NCI-H1092 (cell line): ENCODE measurements at places on chromosomes 16 and 17.

DNA sequence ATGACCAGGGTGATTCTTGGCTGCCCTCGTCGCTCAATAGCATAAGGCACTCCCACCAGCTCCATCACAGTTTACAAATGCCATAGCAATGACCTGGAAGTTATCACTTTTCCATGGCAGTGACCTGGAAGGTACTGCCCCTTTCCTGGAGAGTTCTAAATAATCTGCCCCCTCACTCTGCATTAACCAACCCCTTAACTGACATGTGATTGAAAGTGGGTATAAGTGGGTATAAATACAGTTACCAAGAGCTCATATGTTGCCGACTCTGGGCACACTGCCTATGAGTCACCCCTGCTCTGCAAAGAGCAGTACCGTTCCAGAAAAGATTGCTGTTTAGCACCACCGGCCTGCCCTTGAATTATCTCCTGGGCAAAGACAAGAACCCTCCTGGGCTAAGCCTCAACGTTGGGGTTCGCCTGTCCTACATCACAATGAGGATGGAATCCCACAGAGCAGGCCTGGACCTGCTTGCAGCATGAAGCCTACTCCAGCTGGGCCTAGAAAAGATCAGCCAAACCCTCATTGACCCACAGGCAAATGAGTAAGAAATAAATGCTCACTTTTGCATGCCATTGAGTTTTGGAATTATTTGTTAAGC, 95.2 kb upstream of the SEC14L1 start:
- DNase-seq: no peak

GRCh38 chr17:4110152-4110551, 32.7 kb downstream of the ZZEF1 start:
- no peak for DNase-seq

DNA sequence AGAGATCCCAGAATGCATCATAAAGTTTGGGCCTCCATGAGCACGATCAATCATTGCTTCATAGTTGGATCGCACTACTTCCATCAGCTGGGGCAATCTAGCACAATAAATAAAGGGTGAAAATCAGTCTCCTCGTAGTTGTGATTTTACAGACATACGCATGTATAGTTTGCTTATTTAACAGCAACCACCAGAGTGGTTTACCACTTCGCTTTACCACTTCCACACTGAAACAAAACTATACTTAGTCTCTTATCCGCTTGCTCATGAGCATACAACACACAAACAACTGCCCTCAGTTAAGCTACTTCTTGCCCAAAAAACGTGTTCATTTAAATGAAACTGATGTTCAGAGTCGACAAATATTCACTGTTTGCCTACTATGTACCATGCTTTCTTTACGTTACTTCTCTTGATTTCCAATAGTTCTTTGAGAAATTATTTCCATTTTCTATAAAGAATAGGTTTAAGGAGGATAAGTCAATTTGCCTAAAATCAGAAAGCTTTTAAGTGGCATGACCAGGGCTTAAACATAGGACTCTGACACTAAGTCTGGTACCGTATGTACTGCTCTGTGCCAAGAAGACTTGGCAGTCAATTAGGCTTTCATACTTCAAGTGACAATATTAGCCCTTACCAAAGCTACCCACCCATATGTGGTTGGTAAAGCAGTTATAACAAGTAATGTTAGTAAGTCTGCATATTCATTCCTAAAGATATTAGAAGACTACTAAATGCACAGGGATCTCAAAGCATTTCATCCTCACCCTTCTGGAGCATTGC, 22.0 kb downstream of the SETD6 start:
- no peak for DNase-seq

GRCh38 chr17:17186051-17186450, 20.1 kb downstream of the PLD6 start:
- no peak for DNase-seq

- no peak for DNase-seq
Observed at GRCh38 chr17:30200106-30200505, 35.4 kb downstream of the SLC6A4 start.

DNA sequence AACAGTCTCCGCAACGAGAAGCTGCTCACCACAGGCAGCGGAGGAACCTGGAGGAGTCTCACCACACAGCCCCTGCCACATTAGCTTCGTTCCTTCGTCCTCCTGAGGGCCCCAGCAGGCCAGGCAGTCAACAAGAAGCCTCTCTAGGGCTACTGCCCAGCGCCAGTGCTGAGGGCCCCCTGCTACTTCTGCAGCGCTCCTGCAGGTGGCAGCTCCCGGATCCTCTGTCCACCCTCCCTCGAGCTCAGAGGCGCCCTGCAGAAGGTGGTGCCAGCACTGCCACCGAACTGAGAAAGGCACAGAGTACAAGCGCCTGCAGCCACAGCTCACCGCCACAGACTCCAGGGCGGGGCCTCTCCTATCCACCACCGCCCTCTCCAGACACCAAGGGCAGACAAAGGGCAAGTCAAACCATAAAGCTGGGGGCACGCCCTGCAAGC, 27.3 kb downstream of the KDM8 start:
- no peak for DNase-seq

DNA sequence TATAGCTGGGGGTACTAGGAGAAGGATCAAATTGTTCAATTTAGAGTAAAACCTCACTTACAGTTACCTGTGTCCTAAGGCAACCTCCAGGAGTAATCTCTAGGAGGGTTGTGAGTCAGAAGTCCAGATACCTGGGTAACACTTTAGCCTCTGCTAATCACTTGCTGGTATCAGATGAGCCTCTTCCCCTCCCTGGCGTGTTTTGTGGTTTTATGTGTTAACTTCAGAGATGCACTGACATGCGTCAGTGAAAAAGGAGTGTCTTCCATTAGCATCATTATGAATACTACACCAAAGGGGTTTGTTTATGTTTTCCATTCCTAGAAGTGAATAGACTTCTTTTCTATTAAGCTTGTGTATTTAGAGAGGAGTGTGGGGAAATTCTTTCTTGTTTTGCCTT, 208.2 kb downstream of the FTO start:
- no peak for DNase-seq

GRCh38 chr17:3896108-3896967, 3.5 kb upstream of the CAMKK1 start:
- peak; percentile 46 for DNase-seq

DNA sequence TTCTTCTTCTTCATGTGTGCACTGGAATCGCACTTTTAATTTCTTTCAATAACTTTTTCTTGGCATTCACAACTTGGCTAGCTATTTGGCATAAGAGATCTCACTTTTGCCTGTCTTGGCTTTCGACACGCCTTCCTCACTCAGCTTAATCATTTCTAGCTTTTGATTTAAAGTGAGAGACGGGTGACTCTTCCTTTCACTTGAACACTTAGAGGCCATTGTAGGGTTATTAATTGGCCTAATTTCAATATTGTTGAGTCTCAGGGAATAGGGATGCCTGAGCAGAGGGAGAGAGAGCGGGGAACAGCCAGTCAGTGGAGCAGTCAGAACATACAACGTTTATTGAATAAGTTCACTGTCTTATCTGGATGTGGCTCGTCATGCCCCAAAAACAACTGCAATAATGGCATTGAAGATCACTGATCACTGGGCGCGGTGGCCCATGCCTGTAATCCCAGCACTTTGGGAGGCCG, 200.3 kb downstream of the SEC14L1 start:
- DNase-seq: no peak

DNA sequence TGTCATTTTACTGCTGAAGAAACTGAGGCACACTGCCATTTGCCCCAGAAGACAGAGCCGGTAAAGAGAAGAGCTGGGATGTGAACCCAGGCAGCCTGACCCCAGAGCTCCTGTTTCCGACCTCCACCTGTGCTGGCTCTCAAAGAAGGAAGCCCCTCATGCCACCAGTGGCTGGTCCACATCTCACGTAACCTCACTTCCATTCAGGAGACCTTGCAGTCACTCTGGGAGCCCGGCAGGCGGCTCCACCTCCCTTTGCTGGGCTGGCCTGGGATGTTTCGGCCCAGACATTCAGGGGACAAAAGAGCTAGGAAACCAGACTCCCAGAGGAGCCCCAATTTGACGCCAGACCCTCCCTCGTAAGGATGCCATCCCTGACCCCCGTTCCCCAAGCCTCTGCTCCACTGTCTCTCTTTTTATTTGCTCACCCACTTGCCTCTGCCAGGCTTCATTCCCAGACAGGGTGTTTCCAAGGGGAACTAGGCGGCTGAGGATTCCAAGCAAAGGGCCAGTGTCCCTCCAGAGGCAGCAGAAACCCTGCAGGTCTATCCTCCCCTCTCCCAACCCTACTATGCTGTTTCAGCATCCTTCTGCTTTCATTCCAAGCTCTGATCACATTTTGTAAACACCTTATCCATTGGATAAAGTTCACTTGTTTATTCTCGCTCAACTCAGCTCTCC, 2.8 kb downstream of the TAF1C start:
- no peak for DNase-seq

DNA sequence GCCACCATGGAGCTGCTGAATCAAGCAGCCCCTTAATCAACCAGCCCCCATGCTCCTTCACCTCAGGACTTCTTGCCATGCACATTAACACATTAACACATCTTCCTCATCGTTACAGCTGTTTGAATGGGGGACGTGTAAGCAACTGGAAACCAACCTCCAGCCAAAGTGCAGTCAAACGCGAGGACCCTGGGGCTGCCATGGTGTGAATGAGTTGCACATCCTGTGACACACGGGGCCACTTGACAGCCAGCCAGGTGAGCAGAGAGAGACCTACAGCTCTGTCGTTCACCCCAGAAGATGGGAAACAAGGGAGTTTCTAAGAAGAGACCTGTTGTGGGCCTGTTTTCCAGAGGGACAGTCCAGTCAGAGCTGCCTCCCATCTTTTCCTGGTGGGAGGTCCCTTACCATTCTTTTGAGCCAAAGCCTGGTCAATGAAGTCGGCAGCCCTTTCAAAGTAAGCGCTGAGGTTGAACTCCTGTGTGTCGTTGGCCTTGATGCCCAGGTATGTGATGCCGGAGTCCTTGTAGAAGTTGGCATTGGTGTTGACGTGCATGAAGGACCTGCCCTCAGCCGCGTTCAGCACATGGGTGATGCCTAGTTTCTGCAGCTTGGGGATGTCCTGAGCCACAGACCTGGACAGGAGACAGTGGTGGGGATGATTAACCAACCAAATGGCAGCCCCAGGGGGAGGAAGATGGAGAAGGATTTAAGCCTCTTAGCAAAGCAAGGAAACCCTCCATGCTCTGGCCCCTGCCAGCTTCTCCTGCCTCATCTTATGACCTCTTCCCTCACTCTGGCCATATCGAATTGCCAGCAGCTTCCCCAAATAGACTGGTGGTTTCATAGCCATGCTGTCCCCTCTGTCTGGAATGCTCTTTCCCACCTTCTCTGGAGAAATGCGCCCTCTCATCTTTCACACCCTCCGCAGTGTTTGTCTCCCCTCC, 4.2 kb downstream of the DUSP3 start:
- DNase-seq: no peak

GRCh38 chr17:45170280-45170930, 8.7 kb downstream of the HEXIM2 start:
- DNase-seq: no peak

- no peak for DNase-seq
Observed at GRCh38 chr17:51046046-51046445, 74.6 kb downstream of the SPAG9 start.

GRCh38 chr17:48540213-48540612, 4.7 kb downstream of the HOXB2 start:
- no peak for DNase-seq

GRCh38 chr16:6362321-6362720, 970.3 kb upstream of the RBFOX1 start:
- no peak for DNase-seq

GRCh38 chr16:55912022-55912421, 36.8 kb upstream of the CES5A start:
- no peak for DNase-seq

DNA sequence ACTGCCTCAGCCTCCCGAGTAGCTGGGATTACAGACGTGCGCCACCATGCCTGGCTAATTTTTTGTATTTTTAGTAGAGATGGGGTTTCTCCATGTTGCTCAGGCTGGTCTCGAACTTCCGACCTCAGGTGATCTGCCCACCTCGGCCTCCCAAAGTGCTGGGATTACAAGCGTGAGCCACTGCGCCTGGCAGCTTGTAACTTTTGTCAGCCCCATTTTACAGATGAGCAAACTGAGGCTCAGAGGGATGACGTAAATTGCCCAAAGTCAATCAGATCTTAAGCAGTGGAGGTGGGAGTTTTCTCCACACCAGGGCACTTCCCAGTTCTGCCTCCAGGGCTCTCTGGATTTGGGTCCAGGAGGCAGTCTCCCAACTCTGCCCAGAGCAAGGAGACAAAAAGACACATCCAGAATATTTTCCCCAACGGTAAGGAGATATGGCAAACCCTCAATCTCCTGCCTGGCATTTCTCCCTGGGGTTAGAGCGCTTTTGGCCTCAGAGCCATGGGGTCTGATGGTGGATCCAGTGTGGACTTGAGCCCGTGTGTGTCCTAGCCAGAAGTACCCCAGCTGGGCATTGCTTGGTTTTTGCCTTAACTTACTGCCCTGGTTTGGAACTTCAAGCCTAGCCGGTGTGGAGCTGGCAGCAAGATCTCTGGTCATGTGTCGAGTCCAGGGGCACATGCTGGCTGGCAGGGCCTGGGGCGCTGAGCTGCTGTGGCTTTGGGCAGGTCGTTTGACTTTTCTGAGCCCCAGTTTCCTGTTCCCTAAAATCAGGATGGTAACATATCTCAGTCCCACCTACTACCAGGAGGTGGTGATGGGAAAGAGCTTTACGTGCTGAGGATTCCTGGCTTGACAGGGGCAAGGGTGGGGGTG, 3.4 kb downstream of the ADAM11 start:
- no peak for DNase-seq

- no peak for DNase-seq
Observed at GRCh38 chr17:38657824-38658740, 16.7 kb downstream of the EPOP start.

- DNase-seq: no peak
Observed at GRCh38 chr17:8056232-8056975, 17.5 kb downstream of the ALOX15B start.

DNA sequence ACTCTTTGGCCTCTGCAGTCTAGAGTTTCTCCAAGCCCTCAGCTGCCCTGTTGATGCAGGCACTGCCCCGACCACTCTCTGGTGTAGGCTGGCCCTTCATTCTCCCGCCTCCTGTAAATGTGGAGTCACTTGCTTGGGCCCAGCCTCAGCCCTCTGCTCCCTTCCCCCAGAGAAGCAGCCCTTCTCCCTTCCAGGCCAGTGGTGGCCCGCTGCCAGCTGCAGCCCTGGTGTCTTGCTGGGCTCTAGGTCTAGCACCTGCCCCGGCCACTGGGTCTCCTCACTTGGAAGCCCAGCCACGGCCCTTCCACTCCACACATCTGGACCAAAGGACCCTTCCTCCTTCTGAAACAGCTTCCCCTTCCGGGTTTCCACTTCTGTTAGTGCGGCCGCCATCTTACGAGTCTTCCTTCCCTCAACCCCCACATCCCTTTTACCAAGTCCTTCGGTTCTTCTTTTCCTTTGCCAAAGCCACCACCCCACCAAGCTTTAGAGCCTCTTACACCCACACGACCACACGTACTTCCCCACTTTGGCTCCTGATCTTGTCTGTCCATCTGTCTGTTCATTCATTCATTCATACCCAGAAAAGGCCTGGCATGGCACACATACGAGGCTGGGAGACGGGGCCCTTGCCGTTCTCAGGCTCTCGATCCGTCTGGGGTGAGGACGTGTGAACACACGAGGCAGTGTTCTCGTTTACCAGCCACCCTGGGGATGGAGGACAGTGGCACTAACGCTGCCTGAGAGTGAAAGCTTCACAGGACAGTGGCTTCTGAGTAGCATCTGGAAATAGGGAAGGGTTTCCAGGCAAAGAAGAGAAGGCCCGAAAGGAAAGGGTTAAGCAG, 68.0 kb downstream of the ABR start:
- peak; percentile 21 for DNase-seq
